ENCODE measurements at places on chromosomes 16 and 17.
A peak's percentile ranks its signal among the peaks of the same experiment; 100 is the strongest.

GRCh38 chr16:48499923-48500381 is 110.0 kb downstream of the N4BP1 start:
- peak; percentile 63 for DNase-seq

- peak; percentile 51 for DNase-seq
Measured at GRCh38 chr17:70875729-70876310, 706.5 kb downstream of the KCNJ2 start.

GRCh38 chr16:79370736-79371135 is 229.8 kb downstream of the MAF start:
- no peak for DNase-seq

- DNase-seq: no peak
Measured at GRCh38 chr16:72120026-72120425, 26.4 kb downstream of the DHX38 start.

DNA sequence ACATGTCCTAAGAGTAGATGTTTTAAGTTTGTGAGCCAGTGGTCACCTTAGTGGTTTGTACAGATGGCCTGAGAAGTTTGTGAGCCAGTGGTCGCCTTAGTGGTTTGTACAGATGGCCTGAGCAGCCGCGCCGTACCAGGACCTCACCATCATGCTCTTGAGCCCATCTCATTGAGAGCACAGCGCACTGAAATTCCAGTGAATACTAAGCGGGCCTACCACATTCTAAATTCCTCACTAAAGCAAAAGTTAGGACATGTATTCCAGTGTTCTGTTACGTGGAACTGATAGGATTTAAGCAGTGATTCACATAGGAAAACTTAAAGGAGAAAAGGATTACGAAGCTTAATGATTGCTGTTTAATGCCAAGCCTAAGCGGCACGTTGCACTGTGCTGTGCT is 3.9 kb downstream of the USP10 start:
- DNase-seq: no peak

- no peak for DNase-seq
Measured at GRCh38 chr17:78450696-78451345, 72.4 kb downstream of the PGS1 start.

DNA sequence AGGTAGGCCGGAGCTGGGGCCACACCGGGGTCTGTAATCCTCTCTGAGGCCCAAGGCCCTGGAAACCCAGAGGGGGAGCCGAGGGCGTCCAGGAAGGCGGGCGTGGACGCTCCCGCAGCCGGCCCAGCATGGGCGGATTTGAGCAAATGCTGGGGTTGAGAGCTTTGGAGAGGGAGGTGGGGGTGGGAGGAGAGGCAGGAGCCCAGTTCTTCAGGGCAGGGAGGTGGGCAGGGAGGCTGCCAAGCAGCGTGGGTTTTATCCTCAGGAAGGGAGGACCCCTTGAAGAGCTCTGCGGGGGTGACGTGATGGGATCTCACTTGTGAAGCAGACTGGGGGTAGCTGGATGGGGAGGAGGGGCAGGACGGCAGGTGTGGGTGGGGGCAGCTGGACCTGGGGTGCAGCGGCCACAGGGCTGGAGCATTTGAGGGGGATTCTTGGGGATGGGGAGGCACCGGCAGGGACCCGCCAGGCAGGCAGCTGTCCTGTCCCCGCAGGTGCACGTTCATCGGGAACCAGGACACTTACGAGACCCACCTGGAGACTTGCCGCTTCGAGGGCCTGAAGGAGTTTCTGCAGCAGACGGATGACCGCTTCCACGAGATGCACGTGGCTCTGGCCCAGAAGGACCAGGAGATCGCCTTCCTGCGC is 17.2 kb downstream of the TRAF7 start:
- DNase-seq: no peak

DNA sequence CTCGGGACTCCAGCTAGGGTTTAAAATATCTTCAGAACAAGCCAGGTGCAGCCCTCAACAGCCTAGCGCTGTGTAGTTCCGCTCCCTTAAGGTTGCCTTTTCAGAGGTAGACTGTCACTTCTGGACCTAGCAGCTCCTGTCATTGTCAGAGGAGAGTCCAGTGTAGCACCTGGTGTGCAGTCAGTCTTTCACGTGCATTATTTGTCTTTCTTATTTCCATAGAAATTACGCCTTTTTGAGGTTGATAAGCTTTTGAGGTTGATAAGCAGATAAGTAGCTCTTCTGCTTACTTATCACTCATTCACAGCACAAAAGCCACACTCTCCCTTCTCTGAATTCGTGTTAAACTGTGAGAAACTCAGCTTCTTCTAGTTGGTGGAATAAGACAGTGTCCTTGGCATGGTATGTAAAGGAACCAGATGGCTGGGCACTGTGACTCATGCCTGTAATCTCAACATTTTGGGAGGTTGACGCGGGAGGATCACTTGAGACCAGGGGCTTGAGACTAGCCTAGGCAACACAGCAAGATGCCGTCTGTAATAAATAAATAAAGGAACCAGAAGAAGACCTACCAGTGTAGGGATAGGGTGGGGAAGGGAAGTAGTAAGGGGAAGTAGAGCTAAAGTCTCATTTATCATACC is 10.2 kb downstream of the EEF2K start:
- DNase-seq: no peak

DNA sequence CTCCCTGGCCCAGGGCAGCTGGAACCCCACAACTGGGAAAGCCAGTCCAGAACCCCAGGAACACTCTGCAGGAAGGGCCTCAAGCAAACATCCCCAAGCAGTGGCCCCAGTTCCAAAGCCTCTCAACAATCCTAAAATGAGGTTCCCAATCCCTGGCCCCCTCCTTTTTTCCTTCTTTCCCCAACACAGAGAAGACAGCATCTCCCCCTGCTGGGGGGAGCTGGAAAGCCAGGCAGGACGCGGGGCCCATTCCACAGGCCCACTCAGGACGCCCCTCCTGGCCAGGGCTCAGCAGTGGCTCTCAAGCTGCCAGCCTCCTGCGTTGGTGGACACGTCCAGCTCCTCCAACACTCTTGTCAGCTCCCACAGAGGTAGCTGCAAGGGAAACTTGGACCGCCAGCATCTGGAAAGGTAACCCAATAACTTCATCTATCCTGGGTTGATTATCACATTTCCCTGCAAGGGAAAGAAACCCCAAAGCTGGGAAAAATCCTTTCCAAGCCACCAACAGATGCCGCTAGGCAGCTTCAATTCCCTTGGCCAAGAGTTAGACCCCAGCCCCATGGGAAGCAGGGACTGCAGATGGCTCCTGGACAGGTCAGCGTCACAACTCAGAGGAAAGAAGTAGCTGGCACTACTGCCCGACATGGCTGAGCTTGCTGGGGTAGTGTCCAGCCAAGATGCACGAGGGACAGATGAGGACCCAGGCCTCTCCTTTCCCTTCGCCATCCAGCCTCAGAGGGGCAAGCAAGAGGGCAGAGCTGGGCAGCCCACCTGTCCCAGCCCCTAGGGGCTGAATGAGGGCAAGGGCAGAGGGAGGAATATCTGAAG is 7.6 kb downstream of the HDAC5 start:
- peak; percentile 78 for DNase-seq

DNA sequence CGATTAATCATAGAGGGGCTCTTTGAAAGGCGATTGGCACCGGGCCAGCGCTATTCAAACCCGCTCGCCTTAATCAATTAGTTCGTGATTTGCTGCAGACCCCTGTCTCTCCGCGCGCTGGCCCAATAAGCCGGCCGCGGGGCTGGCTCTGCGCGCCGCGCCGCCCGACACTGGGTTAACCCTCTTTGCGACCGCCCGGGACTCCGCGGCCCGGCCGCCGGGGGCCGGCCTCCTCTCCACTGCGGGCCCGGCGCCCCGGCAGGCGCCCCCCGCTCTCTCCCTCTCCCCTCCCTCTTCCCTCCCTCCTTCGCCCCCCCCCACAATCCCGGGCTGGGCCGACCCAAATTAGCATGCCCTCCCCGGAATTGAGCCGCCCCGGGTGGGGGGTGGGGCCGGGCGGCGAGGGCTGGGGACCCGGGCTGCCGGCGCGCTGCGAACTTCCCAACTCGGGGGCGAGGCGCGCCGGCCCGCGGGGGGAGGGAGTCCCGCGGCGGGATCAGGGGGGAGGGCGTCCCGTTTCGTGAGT is 428 bp upstream of the SALL1 start:
- DNase-seq: peak; percentile 74

GRCh38 chr16:73418691-73419090 is 370.8 kb upstream of the ZFHX3 start:
- DNase-seq: no peak

DNA sequence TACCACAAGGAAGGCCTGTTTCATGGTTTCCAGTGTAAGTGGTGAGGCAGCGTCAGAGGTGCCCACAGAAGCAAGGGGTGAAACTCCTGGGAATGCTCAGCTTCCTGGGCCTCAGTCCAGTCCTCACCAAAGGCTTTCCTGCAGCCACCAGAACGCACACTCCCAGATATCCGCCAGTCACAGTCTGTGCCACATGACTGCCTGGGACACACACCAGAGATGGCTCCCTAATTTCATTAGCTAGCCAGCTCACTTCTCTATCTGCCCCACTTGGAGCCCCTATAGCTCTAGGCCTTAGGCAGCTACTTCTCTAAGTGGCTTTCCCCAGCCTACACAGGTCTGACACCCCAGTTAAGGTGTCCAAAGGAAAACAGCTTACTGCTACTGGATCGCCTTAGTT is 77.0 kb downstream of the CYTH1 start:
- no peak for DNase-seq

GRCh38 chr17:68512960-68513474 is 787 bp downstream of the PRKAR1A start:
- peak; percentile 44 for DNase-seq

DNA sequence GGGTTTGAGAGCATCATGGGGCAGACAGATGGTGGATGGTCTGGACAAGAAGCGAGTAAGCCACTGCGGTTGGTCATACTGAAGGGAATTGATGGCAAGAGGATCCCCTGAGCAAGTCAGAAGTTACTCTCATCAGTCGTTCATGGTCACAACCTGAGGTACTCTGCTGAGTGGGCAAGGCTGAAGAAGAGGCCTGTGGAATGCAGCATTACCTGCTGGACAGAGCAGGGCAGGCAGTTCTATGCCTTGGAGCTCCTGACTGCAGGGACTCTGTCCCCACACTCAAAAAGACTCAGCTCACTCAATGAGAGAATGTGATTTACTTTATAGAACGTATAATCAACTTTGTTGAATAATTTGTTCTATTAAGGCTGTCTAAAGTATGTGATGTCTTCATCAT is 28.3 kb downstream of the ALDH3A2 start:
- DNase-seq: no peak

GRCh38 chr17:48244814-48245213 is 137.2 kb downstream of the SNX11 start:
- DNase-seq: peak; percentile 30

GRCh38 chr17:48724251-48725003 is 1.4 kb downstream of the PRAC2 start:
- DNase-seq: peak; percentile 67

- no peak for DNase-seq
Measured at GRCh38 chr17:28426081-28426519, 20.1 kb upstream of the SLC46A1 start.

GRCh38 chr17:18033442-18034099 is 5.4 kb downstream of the ATPAF2 start:
- DNase-seq: peak; percentile 68
